ENCODE measurements at places on chromosomes 11 and 22.

- DNase-seq = peak; percentile 41
Observed at GRCh38 chr11:62671236-62671607, 251 bp upstream of the UQCC3 start.

- DNase-seq = no peak
Observed at GRCh38 chr11:81825346-81825745, 908.3 kb downstream of the FAM181B start.

DNA sequence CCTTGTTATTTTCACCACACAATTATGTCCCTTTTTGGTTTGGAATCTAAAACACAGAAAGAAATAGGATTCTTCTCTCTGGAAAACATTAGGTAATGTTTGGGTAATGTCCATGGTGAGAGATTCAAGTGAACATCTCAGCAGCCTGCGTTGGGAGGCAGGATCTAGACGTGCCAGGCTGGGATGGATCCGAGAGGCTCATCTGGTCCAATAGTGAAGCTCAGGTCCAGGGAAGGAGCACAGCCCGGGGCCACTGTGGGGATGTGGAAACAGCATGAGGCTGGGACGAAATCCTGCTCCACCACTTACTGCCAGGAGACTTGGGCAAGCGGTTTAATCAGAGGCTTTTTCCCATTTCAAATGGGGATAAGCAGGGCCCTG, 109.9 kb downstream of the CSNK2A3 start:
- no peak for DNase-seq

DNA sequence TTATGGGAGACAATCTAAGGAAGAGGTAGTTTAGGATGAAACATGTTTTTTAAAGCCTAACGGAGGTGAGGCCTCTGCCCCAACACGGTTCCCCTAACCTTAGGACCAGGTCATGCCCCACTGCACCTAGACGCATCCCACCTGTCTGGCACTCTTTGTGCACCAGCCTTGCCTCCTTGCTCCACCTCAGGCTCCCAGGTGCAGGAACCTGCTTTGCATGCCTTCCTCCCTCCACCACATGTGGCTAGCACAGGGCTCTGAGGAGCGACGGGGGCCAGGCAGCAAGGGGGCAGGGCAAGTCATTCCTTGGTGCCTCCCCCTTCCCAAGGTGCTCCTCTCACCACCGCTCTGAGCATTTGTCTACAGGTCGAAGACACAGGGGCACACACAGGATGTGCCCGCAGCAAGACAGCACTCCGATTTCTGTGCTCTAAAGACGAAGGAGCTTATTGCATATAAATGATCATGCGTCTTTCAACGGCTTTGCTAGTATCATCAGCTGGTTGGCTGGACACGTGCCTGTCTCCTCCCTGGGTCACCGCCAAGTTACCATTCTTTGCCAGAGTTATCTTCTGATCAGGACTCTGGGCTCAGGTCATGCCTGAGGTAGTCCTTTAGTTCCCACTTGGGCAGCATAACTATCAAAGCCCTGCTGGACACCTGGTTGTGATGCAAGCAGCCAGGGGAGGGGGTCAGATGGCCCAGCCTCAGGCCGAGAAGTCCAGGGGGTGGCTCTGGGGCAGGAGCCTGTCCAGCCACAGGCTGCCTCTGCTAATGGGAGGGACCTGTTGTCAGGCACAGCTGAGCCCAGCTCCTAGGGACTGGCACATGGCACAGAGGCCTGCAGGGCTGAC, 172.0 kb upstream of the NTM start:
- no peak for DNase-seq

- peak; percentile 11 for DNase-seq
Observed at GRCh38 chr11:114401311-114401710, 845 bp downstream of the RBM7 start.

DNA sequence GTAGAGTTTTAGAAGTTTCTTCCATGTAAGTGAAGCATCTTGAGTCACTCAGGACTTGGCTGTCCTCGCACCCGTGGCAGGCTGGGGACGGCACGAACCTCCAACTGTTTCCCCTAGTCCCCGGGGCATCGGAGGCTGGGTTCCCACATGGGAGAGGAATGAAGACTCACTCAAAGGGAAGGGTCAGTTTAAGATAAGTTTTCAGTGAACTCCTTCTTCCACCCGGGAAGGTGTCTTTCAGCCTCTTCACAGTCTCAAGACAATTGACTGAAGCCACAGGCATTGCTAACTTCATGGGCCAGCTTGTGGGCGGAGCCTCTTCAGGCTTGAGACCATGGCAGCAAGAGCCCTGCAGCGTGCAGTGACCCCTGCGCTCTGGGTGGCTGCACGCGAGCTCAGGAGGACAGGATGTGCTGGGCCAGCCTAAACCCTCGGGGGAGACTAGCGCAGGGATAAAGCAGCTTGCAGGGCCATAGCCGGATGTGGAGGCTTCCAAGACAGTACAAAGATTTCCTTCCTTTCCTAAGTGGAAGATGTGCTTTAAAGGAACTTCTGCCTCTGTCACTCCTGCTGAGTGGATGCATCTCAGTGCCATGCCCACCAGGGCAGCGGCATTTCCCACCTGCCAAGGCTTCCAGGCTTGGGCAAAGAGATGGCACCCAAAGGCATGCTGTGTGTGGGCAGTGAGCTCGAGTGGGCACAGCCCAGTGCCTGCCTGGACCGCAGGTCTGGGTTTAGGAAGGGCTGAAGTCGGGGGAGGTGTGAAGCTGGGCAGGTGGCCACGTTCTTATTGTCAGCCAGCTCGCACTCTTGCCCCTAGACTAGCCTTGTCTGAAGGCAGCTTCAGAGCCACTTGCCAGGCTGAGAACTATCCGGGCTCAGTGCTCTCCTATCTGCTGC, 32.9 kb downstream of the PPIL2 start:
- peak; percentile 7 for DNase-seq

- DNase-seq = no peak
Observed at GRCh38 chr11:1966531-1966930, 19.4 kb downstream of the MRPL23 start.

DNA sequence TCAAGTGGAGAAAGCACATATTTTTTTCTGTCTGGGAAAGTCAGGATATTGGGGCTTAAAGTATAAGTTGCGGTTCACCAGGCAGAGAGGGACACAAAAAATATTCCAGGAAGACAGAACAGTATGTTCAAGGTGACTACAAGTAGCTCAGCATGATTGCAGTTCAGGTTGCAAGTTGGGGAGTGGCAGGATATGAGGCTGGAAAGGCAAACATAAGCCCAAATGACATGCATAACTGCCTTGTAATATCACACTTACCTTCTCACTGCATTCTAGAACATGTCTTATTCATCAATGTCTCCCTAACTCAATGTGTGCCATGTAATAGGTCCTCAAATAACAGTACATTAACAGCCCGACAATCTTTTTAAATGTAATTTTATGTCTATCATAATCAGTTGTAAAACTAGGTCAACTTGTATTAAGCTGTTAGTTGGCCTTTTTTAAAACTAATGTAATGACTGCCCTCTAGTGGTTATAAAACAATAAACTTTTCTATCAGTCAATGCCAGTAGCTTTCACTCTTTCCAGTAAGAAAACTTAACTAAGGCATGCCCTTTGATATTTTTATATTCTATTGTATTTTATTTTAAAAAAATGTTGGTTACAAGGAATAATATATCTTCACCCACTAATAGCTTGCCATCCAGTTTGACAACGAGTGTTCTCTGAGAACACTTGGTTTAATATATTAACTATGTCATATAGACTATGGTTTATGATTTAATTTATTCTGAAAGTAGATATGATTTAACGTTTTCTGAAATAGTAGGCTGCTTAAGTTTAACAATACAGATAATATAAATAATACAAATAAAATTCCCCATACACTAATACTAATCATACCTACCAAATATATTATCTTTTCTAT, 39.4 kb upstream of the CFAP300 start:
- peak; percentile 63 for DNase-seq
